Effector CD4-positive, alpha-beta T cell (primary cell): ENCODE measurements at places on chromosomes 5 and 9.

- no peak for DNase-seq
Observed at GRCh38 chr9:87642330-87643106, 83.4 kb upstream of the CTSL start.

GRCh38 chr5:121797681-121798518 lies 53.8 kb upstream of the FTMT start:
- DNase-seq, result no peak

DNA sequence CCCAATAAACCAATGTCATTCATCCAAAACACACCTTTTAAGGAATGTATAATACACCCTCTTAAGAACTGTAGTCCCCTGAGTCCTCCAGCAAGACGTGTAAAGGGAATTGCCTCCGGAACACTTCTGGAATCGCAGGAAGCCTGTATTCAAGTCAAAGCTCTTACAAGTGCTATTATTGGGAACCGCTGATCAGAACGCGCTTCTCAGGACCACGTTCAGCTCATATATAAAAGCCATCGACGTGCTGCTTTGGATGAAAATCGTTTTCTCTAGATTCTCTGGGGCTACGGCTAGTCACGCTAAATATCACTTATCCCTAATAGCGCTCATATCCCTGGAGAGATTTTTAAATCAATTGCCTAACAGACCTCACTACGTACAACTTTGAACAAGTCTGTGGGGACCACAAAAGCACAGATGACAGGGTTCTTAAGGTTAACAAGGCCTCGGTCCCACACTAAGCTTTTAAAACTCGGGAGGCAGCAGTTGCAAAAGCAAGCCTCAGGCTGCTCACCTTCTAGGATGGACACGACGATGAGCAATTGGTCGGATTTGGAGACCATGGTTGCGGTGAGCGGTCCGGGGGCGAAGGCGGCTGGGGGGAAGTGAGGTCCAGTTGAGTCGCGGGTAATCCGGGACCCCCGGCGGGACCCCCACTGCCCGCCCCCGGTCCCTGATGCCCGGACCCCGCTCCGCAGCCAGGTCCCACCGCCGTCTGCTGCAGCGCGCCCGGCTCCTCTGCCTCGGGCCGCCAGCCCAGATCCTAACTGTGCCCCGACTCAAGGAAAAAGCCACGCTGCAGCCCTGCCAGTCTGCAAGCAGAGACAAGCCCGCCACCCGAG lies 548 bp downstream of the CEP120 start:
- DNase-seq, result no peak

- DNase-seq, result no peak
Observed at GRCh38 chr5:111401906-111402305, 110.4 kb downstream of the STARD4 start.

DNA sequence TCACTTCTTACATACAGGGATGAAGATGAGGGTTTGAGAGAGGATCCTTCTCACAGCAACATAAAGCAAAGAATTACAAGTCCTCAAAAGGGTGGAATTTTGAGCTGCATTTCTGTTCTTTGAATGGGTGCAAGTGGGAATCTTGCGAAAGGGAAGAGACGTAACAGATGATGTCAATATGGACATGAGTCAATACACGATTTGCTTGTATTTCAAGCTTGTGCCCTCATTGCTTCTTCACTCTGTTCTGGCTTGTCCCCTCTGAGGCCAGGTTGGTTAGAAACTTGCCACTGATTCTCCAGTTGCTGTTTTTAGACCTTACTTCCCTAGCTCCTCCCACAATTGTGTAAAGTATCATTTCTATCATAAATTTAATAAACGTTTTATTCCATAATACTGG lies 104.8 kb upstream of the CLINT1 start:
- no peak for DNase-seq

DNA sequence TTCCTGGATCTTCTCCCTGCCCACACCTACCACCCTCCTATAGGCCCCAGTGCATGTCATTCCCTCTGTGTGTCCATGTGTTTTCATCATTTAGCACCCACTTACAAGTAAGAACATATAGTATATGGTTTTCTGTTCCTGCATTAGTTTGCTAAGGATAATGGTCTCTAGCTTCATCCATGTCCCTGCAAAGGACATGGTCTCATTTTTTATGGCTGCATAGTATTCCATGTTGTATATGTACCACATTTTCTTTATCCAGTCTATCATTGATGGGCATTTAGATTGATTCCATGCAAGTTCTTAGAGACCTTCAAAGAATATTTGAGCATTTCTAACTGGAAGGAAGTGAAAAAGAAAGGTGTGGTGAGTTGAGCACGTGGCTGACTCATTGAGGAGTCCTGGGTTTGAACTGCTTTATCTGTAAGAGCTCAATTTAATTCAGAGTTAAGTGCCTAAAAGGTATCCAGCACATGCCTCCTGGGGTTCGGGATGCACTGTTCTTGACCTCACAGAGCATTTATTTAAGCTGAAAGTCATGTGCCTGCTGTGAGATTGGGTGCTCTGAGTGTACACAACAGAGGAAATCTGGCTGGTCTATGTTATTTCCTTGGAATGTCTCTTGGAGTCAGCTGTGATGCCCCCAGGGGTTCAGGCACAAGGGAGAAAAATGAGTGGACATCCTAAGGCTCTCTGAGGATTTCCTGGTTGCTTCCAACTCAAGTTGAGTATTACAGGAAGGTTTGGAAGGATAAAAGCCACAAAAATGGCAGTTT lies 56.4 kb downstream of the SH3GL2 start:
- no peak for DNase-seq

DNA sequence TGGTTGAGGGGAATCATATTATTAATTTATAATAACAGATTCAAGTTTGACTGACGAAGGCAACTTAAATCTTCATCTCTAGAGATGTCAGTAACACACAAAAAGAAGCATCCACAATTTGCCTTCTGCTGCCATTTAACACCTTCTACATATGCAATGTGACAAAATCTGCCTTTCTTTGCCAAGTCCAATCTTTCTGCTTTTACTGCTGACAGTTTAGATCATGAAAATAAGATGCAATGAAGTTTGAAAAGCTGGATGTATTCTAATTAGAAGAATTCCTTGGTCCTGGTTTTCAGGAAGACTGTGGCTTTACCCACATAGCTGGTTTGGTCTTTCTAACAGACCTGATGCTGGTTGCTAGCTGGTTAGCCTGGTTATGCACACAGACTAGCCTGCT lies 178.9 kb downstream of the ACER2 start:
- DNase-seq, result no peak

DNA sequence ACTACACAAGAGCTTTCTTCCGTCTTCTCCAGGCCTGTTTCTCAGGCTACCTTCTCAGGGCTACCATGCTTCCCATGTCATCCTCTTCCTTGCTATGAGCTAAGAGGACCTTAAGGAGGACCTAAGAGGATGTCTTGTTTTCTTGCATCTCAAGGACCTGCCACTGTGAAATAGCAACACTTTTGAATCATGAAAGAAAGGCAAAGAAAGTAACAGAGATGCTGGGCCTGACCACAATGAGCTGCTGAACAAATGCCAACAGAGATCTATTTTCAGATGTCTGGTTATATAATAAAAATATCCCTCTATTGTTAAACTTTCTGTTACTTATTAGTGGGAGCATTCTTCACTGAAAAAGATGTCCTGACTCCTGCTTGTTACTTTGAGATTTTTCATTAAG lies 36.7 kb upstream of the ANXA1 start:
- DNase-seq, result no peak

DNA sequence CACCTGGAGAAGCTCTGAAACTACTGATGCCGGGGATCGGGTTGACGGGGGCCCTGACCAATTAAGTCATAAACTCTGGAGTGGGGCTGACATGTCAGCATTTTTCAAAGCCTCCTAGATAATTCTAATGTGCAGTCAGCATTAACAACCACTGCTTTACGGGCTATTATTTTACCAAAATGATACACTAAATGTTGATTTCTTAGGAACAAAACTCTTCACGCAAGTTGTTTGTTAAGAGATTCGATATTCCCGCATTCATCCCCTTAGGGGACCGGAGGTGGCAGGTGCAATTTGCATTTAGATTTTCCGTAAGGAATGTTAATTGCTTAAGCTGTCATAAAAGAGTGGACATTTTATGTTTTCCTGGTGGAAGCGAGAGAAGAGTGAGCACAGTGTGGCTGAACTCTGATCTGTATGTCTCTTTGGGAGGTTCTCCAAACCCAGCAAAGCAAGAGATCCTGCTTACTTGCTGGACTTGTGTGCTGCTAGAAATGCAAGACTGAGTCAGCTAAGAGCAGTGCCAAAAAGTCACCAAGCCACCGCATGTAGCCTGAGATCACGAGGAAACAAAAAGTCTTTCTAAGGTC lies 77.6 kb downstream of the UGCG start:
- no peak for DNase-seq

- no peak for DNase-seq
Observed at GRCh38 chr5:80125022-80125961, 90.1 kb downstream of the THBS4 start.
